ENCODE measurements at places on chromosomes 2 and 18.
A peak's percentile ranks its signal among the peaks of the same experiment; 100 is the strongest.

DNA sequence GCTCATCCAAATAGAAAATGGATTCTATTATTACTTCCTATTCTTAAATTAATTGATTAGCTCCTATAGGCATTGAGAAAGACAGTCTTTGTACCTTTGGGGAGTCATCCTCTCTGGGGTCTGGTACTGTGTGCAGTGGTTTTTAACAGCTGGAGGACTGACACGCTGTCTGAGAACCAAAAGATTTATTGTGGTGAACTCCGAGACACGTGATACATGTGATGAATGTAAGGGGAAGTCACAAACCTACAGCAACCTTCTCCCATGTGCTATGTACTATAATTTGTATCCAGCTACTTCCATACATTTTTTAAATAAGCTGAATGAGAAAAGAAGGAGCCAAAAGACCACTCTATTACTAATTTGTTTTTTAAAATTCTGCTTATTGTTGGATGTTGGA, 133.7 kb downstream of the GALNT3 start:
- no peak for DNase-seq

DNA sequence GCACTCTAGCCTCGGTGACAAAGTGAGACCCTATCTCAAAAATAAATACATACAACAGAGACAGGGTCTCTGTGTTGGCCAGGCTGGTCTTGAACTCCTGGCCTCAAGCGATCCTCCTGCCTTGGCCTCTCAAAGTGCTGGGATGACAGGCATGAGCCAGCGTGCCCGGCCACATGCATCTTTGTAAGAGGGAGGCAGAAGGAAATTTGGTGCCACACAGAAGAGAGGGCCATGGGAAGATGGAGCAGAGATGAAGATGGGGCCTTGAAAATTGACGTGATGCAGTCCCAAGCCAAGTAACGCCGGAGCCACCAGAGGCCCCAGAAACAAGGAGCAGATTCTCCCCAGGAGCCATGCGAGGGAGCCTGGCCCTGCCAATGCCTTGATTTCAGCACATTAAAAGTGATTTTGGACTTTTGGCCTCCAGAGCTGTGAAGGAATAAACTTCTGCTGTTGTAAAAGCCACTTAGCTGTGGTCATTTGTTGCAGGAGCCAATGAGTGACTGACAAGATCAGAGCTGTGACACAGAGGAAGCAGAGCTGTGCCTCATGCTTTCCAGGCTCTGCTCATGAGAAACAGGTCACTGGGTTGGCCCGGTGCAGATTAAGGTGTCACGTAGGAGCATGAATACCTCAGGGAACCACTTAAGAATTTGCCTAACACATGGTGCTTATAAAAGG, 2.7 kb upstream of the SLC66A2 start:
- no peak for DNase-seq

DNA sequence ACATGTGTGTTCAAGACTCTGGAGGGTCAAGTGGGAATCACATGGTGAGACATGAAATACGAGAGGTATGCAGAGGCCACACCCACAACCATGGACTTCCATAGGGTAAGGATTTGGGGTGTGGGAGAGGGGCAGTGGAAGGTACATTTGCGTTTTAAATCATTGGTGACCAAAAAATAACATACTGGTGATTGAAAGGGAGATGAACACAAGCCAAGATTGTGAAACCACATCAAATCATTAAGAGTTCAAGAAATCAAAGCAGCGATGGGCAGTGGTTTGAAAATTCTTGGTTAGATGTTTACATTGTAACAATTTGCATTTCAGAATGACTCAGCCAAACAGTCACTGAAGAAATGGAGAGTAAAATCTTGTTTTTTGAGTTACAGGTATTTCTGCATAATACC, 1.9 kb upstream of the CABYR start:
- no peak for DNase-seq

DNA sequence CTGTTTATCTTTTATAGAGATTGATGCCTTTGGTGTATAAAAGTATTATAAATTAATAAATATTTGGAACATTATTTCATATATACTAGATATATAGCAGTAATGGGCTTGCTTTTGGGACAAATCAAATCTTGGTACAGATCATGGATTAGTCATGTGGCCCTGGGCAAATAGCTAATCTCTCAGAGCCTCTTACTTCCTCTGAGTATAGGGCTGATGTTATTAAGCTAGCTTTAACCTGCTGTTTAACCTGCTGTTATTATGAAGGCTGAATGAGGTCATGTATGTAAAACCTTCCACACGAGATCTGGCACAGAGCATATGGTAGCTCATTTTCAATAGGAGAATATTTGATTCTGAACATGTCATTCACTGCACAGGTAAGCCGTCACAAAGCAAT, 5.7 kb downstream of the ITGB6 start:
- DNase-seq, result peak; percentile 6

GRCh38 chr2:79620679-79621078, 107.8 kb downstream of the CTNNA2 start:
- no peak for DNase-seq

GRCh38 chr18:56038171-56039030, 450.4 kb upstream of the TCF4 start:
- no peak for DNase-seq
